Caki2 (cell line): ENCODE measurements at places on chromosomes 4 and X. TPM values are rescaled to one million over a fixed set of nuclear protein-coding genes. Genes with fewer than 3 reads are reported as not detected.

The FRMPD3 gene
- 0.03 and 0.54 TPM in 2 replicates for total RNA-seq

The TMEM131L gene
- 2.4 and 6.0 TPM in 2 replicates for total RNA-seq

The GCNA gene
- 2.3 TPM in 1 of 2 replicates, not detected in the other for total RNA-seq

The MID2 gene
- total RNA-seq, result 9.3 and 15.6 TPM in 2 replicates

The GASK1B gene
- total RNA-seq, result 44.9 and 84.5 TPM in 2 replicates

GRCh38 chr4:184528051-184528450, 53.7 kb upstream of the IRF2 start:
- no peak for DNase-seq

DNA sequence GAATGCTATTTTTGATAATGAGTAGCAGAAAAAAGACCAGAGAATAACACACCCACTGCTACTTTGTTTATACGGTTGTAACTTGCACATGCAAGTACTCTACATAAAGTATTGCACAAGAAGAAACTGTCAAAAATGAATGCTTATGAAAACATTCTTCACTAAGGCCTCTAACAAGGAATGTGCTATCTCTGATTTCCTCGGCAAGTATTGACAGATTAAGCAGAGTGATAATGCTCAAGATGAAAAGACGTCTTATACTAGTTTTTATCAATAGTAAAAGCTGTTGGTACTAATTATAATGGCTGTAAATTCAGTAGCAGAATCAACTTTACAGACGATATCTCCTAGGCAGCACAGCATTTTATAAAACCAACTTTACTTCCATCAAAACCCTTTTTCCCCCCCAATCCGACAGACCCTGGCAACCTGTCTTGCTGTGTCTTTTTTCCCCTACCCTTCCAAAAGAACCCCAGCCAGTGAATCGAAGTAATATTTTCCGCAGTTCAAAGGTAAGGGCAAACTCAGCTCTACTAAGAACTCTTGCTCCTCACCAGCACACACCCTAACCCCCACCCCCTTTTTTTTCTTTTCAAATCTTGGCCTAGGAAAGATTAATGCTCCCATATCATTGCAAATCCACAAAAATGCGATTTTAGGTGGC, 1.5 kb downstream of the FRYL start:
- peak; percentile 17 for DNase-seq

GRCh38 chrX:130393451-130394074, 8.1 kb upstream of the GPR119 start:
- peak; percentile 19 for DNase-seq

GRCh38 chr4:1011022-1011665, at the start of gene FGFRL1:
Gene FGFRL1 (plus strand): TSS chr4:1011626. CDS start chr4:1012486, 860 bp downstream.
- peak; percentile 71 for DNase-seq

DNA sequence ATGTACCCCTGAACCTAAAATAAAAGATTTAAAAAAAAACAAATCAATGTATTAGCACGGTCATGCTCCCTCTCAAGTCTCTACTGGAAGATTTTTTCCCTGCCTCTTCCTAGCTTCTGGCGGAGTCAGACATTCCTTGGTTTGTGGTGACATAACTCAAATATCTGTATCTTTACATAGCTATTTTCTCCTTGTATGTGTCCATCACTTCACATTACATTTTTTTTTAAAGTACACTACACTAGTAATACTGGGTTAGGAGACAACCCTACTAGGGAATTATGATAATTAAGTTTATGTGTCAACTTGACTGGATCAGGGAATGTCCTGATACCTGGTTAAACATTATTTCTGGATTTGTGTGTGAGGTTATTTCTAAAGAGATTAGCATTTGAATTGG, 1197.9 kb downstream of the TECRL start:
- no peak for DNase-seq

DNA sequence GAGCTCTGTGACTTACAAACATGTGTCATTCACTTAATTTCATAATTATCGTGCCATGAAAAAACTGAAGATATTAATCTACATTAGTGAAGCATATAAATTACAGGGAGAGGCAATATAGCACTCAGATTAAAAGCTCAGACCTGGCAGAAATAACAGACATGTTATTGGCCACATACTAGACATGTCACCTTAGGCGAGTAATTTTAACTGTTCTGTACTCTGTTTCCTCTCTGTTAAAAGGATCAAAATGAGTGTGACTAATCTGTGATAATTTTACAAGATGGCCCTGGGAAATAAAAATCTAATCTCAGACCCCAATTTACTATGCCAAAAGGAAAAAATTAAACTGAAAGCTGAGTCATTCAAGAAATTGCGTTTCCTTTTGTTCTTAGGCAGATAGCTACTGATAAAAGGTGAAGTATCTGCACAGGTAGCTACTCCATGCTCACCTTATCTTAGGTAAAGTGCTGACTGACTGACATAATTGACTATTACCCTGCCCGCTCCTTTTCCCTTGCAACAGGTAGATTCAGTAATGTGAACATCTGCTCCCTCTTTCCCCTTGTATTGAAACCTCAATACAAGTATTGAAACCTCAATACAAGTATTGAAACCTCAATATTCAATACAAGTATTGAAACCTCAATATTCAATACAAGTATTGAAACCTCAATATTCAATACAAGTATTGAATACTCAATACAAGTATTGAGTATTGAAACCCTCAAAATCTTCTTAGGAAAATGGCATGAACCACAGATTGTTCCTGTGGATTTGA, 33.2 kb downstream of the RELL1 start:
- DNase-seq, result no peak

- no peak for DNase-seq
Measured at GRCh38 chr4:123671636-123672404, 275.2 kb downstream of the SPRY1 start.

GRCh38 chr4:18440527-18441202, 419.1 kb upstream of the LCORL start:
- DNase-seq, result no peak

- DNase-seq, result peak; percentile 8
Measured at GRCh38 chrX:21490341-21490740, 116.1 kb downstream of the CNKSR2 start.

GRCh38 chr4:55312489-55313101, 33.4 kb upstream of the SRD5A3 start:
- no peak for DNase-seq
